ENCODE measurements at places on chromosomes 5 and 9.
A peak's percentile ranks its signal among the peaks of the same experiment; 100 is the strongest.

DNA sequence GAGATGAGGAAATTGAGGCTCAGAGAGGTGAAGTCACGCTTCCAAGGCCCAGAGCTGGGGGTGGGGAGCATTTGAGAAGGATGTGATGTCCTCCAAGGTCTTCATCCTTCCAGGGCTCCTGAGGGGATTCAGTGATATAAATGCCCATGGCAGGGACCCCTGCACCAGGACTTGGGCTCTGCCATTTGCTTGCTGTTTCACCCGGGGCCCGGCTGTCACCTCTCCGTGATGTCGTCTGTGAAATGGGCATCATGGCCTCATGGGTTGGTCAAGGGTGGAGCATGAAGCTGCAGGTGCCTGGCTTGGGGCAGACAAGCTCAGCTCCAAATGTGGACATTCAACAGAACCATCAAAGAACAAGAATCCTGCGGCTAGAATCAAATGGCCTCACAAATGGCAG lies 253.1 kb downstream of the PBX3 start:
- no peak for DNase-seq

DNA sequence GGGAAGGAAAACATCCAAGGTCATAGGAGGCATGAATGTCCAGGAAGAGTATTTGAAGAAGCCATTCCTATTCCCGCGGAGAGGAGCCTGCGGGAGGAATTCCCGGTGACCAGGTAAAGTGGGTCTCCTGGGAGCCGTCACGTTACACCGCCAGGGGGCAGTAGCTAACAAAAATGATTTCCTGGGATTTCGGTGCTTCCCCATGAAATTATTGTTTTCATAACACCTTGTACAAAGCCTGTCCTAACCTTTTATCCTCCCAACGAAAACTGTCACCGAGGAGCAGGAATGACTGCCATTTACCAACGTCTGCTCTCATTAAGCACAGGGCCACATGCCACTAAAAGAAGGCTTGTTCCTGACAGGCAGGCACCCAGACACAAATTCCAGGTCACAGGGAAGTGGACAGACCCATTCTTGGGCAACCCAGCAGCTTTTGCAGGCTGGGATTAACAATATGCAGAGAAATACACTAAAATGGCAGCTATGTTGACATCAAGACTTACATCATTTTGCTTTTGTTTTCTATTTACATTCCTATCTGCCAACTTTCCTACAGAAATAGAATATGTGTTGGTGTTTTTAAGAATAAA lies 41.2 kb upstream of the CTSL start:
- peak; percentile 44 for DNase-seq

DNA sequence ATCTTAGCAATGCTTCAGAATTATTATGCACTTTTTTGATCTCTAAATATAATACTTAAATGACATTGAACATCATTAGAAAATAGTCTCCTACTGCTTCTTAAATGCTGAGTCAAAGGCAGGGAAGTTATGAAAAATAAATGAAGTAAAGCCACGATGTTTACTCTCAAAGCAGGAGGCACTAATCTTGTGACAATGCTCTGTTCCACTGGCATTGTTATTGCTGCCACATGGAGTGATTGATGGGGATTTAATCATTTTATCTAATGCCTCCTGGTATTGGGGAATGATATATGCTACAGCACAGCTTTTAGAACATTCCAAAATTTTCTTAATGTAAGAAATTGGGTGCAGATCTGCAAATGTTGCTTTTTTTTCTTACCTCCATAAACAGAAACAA lies 1655.4 kb upstream of the NUDT12 start:
- DNase-seq, result no peak

DNA sequence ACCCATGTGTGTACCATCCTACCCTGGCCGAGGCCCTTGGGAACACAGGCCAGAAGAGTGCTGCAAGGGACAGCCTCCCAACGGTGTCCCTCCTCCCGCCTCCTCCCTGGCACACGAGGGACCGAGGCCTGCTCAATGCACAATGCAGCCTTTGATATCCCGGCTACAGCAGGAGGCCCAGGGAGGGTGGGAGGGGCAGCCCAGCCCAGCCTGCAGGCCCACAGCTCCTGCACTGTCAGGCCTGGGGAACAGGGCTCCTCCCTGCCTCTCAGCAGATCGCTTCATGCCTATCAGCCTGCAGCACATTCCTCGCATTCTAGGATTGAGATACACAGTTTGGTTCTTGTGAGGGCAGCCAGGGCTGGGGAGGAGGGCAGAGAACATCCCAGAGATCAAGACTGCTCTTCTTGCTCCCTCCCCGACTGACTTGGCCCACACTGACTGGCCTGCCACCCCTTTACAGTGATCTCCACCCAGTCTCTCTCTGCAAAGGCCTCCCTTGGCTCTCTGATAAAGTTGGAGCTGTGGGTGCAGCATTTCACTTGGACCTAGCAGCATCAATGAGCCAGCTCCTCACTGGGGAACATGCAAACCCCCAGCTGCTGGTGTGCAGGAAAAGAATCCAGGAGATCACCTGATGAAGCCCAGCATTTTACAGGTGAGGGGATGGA lies at the start of gene SH3TC2:
Gene SH3TC2, minus strand, starts transcription at position 46 of the 671 bp plus-strand sequence. Its CDS starts 40 bp downstream, at position 6.
- DNase-seq, result peak; percentile 20

- no peak for DNase-seq
These were observed 828.9 kb upstream of the ZNF608 start for GRCh38 chr5:125575171-125575890.

DNA sequence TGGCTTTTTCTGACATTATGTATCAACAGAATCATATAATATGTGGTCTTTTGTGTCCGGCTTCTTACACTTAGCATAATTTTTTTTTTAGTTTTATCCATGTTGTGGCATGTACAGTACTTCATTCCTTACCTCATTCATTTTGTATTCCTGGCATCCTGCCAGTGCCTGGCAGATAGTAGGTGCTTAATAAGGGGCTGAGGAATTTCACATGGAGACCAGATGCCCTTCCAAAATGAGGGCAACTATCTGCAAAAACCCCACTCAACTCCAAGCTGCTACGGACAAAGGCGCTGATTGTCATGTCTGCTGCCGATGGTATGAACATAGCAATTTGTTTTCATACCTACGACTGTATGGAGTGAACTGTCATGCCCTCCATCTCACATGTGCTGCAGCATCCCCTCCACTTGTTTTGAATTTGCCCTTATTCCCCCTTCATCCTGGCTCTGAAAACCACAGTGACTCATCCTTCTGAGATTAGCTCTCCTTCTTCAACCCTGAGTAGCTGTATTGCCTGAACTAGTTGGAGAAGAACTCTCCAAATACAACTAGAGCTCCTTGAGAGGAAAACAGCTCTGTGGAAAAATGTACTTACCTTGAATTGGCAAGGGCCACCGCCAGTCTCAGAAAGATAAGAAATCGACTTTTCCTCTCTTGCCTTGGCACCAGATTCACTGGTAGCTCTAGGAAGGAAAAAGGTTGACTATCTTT lies 41.3 kb upstream of the FOXE1 start:
- no peak for DNase-seq

DNA sequence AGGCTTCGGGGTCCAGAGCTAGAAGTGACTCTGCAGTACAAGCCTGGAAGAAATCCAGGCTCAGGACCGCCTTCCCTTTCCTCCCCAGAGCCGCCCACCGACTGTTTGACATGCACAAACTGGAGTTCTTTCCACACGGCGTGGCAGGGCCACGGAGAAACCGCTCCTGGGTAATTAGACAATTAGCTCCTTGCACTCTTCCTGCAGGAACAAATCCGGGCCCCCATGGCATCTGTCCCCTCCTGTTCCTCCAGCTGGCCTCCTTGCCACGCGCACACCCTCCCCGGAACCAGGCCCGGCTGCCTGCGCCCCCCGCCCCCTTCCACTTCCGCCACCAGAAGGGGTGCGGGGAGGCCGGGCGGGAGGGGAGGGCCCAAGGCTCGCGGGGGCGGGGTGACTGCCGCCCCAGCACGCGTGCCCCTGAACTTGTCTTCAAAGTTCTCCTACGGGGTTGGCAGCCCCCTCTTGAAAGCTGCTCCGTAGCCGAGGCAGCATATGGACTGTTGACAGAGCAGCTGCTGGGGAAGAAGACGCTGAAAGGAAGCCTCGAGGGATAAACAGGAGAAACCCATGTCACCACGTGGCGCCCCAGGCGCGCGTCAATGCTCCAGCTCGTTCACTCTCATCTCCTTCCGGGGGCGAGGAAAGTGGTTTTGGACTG lies 74.3 kb downstream of the SEC61B start:
- no peak for DNase-seq

- DNase-seq, result peak; percentile 42
These were observed 45.9 kb downstream of the TTC1 start for GRCh38 chr5:160054831-160055230.

- DNase-seq, result peak; percentile 62
These were observed 231.0 kb downstream of the CDK5RAP2 start for GRCh38 chr9:120348951-120349429.

- no peak for DNase-seq
These were observed 69.3 kb downstream of the CRB2 start for GRCh38 chr9:123425261-123425821.

DNA sequence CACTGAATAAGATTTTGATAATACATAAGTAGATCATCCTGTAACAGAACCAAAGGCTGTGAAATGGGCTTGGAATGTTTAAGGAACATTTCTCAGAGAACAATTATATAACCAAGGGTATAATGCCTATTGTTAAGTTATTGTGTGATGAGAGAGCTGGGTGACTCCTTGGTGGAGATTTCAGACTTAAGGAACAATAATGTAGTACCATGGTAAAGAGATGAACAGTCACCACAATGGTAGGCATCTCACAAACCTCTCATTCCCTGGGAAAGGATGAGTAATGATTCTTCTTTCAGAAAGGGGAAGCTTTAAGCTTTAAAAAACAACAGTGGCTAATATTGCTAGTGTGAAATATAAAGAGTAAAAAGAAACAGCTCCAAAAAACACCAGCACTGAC lies 147.4 kb downstream of the TRIM36 start:
- no peak for DNase-seq

- DNase-seq, result peak; percentile 31
These were observed 208.9 kb upstream of the SLC30A5 start for GRCh38 chr5:68884883-68885282.

DNA sequence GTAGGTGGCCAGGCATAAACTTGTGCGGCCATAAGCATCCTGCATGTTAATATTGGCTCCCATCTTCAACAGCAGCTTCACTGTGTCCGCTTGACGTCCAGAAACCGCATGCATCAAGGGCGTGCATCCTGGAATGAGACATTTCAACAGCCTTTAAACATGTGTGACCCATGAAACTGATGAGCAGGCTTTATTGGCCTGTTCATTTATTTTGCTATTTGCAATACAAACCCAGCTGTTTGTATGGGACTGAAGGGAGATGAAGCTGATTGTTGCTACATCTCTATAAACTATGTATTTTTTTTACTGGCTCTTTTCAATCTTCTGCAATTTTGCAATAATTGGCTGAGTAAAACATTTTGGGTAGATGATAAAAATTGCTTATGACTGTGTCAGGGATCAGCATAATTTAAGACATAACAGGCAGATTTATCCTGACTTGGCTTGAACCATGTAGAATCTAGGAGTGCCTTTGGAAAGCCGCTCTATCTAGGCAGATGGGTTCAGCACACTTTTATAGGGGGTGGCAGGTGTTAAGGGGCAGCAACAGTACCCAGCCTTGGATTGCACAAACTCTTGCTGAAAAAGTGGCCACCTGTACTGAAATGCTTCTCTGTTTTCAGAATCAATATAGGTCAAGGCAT lies 56.9 kb downstream of the ANKRD55 start:
- DNase-seq, result no peak

DNA sequence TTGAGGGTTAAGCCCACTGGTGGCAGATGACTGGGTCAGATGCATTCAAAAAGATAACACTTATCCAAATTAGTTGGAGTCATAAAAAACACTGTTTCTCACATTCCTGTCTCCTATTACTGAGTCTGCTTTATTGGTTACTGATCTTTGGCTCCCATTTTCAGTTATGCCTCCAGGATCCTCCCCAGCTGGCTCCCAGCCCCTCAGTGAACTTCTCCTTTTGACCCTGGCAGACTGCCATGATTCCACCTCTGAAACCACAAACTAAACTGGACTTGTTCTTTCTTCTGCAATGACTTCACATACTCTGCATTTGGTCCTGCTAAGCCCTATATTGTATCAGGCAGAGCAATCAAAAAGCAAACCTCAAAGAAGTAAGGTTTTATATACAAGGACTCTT lies 860.8 kb upstream of the DMAC1 start:
- DNase-seq, result no peak

GRCh38 chr5:76341651-76342334 lies 61.3 kb upstream of the IQGAP2 start:
- no peak for DNase-seq

DNA sequence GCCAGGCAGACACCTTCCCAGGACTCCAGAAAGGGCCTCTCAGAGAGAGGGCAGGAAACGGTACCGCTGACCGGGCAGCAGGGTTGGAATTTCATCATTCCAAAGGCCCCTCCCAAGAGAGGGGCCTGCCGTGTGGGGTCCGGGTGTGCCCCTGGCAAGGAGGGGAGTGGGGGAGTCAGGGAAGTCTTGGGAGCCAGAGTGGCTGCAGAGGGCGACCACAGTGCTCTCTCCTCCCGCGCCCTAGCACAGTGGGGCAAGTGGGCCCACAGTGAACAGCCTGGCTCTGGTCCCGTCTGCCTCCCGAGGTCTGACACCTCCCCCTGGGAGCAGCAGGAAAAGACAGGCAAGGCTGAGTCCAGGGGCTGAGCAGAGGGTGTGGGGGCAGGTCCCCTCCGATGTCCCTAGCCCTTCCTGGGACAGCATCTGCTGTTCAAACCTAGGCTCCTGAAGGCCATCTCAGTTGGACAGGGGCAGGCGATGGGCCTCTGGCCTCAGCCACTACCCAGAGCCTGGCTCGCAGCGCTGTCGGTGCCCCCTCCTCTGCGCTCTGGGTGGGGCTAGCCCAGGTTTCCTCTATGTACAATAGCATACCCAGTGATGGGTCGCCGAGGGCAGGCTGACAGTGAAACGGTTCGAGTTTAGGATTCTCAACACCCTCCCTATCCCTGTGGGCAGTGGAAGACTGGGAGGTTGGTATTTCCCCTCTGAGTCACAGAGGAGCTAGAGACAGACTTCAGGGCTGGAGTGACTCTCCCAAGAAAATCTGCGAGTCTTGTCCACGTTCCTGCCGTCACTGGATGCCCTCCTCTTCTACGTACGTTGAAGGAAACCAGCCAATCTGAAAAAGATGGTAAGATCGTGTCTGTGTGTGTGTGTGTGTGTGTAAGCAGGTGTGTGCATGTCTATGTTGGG lies 25.4 kb upstream of the SARDH start:
- no peak for DNase-seq

- no peak for DNase-seq
These were observed 48.5 kb downstream of the RFX3 start for GRCh38 chr9:3477236-3477834.

- peak; percentile 76 for DNase-seq
These were observed 91.8 kb downstream of the PDE6A start for GRCh38 chr5:149852641-149853330.

- no peak for DNase-seq
These were observed 35.9 kb upstream of the UNC5A start for GRCh38 chr5:176774216-176775171.

DNA sequence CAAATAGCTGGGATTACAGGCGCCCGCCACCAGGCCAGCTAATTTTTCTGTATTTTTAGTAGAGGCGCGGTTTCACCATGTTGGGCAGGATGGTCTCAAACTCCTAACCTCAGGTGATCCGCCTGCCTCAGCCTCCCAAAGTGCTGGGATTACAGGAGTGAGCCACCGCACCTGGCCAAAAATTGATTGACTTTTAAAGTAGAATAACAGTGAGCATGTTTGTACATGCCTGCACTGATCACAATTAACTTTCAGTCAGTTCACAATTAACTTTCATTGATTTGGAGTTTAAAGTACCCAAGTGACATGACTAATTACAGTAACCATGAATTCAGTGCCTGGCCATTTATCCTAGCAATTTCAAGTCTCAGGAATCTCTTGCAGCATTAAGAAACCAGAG lies 61.3 kb downstream of the ANKH start:
- DNase-seq, result no peak

GRCh38 chr9:22307013-22307711 lies 139.5 kb upstream of the DMRTA1 start:
- peak; percentile 84 for DNase-seq

- DNase-seq, result no peak
These were observed 25.7 kb downstream of the PIP5K1B start for GRCh38 chr9:68730570-68731235.

Data from A549 (cell line).